ENCODE measurements at places on chromosomes 1 and 21.

DNA sequence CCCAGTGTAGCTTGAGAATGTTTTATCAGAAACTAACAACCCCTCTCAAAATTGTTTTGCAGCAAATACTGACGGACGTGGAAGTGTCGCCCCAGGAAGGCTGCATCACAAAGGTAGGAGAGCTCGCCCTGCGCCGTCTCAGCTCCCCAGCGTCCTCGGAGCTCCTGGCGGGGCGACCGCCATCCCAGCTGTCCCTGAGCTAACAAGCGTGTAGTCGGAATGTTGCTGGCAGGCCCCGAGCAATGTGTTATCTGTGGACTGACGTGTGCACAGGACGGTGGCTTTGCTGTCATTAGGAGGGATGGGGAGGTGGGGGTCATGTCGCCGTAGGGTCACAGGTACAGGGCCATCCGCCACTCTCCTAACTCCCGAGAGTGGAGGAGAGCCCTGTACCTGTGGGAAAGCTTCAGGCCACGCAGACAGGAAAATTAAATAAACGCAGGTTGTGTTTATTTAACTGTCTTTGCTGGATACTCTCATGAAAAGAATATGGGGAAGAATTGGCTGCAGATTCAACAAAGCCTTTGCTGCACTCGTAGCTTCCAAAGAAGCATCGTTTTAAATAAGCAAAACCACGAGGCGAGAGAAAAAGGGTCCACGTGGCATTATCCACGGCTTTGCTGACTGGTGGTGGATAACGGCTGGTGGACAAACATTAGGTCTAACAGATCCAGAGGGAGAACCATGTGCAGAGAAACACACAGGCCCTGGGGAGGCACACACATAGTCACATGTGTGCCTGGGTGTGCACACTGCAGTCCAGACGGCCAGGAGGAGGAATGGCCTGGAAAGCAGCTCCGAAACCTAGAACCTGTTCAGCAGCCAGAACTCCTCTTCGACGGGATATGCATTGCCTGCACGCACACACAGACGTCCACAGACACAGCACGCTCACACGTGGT is 175.3 kb downstream of the PRDM16 start:
- DNase-seq = no peak

GRCh38 chr1:29550119-29550841 is 314.0 kb downstream of the PTPRU start:
- DNase-seq = no peak

- DNase-seq = peak; percentile 15
These were observed 2.2 kb upstream of the KANK4 start for GRCh38 chr1:62321446-62321845.

DNA sequence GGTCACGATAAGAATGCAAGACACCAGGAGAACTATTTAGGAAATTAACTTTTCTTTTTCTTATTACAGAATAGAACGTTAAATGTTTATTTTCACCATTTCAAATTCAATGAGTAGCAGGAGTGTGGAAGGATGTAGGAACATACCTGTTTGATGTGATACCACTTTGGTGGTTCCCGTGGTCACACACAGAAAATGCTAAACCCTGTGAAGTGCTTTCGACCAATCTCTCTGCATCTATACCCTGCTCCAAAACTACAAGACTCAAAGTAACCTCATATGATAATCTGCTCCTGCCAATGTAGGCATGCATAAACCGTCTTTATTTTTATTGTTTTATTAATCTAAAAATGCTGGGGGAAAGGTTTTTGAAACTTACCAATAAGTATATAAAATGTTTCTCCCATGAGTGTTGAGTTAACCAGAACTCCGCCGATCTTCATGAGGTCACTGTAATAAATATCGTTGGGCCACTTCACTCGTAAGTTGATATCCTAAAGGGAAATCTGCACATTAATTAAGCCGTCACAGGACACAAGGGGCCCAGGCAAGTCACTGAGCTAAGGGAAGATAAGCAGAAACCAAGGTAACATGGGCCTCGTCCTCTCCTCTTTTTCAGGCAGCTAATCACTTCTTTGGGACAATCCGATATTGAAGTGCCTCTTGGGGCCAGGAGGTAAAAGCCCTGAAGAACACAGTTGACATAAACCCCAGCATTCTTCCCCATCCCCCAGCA is 60.6 kb downstream of the SIM2 start:
- no peak for DNase-seq

- no peak for DNase-seq
These were observed 467.8 kb downstream of the CAMTA1 start for GRCh38 chr1:7253118-7253480.

DNA sequence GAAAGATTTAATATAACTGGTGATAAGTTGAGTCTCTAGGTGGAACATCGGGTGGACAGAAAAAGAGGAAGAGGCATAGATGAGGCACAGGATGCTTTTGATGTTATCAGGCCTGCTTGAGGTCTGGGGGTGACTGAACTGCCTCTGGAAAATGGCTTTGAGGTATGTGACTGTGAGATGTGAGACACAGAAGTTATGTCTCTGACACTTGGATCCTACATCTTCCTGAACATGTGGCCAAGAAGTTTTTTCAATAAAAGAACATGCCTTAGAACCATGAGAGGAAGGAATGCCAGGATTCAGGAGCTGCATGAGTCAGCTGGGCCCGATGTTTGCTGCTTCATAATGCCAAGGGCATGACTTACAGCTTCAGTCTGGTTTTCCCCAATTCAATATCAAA is 11.5 kb upstream of the AIM2 start:
- DNase-seq = peak; percentile 64

DNA sequence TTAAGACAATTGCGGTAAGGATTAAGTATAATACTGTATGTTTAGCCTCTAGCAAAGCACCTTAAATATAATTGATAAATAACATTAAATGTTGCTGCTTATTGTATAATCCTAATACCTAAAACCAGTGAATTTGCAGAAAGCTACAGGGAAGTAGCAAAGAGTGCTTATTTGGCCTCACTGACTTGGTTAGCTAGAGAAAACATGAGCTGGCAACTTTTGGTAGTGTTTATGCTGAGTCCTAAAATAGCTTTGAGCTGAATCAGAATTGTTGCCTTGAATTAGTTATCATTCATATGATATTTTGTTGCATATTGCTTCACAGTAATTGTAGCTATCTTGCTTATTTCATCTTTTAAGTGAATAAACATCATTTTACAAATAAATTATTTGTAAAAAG is 3.5 kb downstream of the TRIM67 start:
- DNase-seq = peak; percentile 1

DNA sequence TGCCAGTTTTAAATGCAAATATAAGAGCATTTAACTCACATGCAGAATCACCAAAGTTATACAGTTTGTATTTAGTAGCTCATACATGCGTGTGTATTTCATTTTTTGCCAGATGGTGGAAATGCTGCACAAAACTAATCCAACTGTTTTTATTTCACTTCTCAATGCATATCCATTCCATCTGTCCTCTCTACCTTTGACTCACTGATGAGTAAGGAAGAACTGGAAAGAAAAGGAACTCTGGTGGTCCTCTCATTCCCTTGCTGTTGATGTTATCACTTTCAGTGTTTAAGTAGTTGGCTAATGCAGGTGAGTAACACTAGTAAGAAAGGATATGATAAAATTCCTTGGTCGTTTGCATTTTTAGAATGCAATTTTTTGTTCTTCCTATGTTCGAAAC is 5.7 kb upstream of the SLC1A7 start:
- DNase-seq = no peak

- DNase-seq = peak; percentile 78
These were observed 791 bp upstream of the MAST2 start for GRCh38 chr1:45802343-45803298.

DNA sequence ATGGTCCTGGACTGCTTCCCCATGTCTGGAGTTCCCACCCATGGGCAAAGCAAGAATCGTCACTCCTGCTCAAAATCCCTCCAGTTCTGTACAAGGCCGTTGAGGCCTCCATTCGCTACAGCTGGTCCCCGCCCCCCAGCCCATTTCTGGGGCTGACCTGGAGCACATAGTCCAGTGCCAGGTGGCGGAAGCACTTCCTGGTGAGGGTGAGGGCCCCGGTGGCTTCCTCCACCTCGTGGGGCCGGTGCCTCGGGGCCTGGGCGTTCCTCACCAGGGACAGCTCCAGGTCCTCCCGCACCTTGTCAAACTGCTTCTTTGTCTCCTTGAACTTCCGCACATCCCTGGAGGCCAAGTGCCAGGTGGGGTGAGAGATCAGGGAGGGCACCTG is 7.4 kb downstream of the ACAP3 start:
- no peak for DNase-seq

GRCh38 chr1:95660736-95661135 is 426.7 kb downstream of the RWDD3 start:
- DNase-seq = no peak

- no peak for DNase-seq
These were observed 152.6 kb upstream of the RNPC3 start for GRCh38 chr1:103372866-103373265.

DNA sequence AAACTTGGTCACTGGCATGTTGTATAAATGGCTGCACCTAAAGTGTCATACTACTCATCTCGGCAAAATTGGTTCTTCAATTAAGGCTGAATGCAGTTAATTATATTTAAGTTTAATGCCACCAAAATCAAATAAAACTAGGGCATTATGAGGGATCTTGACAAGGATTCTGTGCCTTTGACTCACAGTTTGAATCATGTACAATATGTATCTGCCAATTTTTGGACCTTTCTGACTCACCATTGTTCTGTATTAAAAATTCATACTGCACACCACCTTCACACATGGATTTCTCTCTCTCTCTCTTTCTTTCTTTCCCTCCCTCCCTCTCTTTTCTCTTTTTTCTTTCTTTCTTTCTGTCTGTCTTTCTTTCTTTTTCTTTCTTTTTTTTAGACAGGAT is 14.1 kb upstream of the STXBP3 start:
- DNase-seq = no peak

- DNase-seq = no peak
These were observed 294.5 kb downstream of the RRAGC start for GRCh38 chr1:38565020-38565491.

DNA sequence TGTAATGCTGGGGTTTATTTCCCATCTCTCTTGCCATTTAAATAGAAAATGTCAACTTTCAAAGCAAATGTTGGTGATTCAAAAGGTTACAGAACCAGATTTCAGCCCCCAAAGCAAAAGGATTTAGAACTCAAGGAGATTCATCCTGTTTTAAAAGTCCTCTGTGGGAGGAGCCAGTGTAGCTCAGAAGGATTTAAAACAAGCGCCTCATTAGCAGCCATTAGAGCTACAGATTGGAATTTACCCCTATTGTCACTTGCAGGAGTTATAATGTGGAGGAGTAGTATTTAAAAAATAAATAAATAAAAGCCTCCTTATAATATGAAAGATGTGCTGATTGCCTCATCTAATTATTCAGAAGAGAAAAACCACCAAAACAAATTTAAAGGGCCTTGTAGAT is 107.8 kb downstream of the LAMC2 start:
- no peak for DNase-seq

- no peak for DNase-seq
These were observed 69.4 kb downstream of the HIVEP3 start for GRCh38 chr1:41849211-41849759.

Data from common myeloid progenitor, CD34-positive (primary cell).